ENCODE measurements at places on chromosomes 2 and 18.

- DNase-seq = no peak
These were observed 42.0 kb downstream of the CROCC2 start for GRCh38 chr2:240948086-240948485.

GRCh38 chr18:66160007-66160406 is 409.2 kb downstream of the CDH7 start:
- no peak for DNase-seq

DNA sequence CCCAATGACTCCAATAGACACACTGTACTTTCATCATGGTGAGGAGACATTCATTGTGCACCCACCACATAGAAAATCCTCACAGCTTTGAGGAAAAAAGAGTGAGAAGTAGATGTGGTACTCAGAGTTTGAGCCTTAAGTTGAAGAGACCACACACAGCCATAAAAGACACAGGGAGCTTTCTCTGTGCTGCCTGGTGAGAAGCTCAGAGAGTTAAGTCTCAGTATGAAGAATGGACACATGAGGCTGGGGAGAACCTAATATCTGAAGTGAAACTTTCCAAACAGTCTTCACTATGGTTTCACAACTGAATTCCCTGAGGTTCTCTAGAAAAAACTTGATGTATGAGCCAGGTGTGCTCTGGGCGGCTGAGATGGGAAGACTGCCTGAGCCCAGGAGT is 237.9 kb downstream of the NBAS start:
- no peak for DNase-seq

DNA sequence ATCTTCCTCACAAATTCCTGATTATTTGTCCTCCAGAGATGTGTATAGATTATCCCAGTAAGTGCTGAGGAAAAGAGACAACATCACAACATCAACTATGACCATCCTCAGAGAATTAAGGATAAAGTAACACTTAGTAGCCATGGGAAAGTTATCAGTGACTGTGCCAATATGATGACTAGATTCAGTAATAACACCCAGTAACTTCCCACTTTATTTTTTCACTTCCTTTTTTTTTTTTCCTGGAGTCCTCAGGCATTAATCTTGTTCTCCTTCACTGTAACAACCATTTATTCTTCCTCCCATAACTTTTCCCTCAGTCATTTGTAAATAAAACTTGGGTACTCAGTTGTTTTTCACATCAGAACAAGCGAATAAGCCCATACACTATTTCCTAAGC is 16.7 kb upstream of the PID1 start:
- peak; percentile 82 for DNase-seq

- no peak for DNase-seq
These were observed 14.5 kb upstream of the CIB4 start for GRCh38 chr2:26655611-26656195.

- DNase-seq = no peak
These were observed 10.7 kb upstream of the TWSG1 start for GRCh38 chr18:9323750-9324445.

- DNase-seq = no peak
These were observed 536.3 kb upstream of the GCFC2 start for GRCh38 chr2:76247006-76247405.

GRCh38 chr2:189836644-189837043 is 52.4 kb downstream of the PMS1 start:
- no peak for DNase-seq
